Posterior cingulate gyrus (tissue), 11 donors: ENCODE measurements at places on chromosomes 11 and 22.
A peak's percentile ranks its signal among the peaks of the same experiment; 100 is the strongest.

DNA sequence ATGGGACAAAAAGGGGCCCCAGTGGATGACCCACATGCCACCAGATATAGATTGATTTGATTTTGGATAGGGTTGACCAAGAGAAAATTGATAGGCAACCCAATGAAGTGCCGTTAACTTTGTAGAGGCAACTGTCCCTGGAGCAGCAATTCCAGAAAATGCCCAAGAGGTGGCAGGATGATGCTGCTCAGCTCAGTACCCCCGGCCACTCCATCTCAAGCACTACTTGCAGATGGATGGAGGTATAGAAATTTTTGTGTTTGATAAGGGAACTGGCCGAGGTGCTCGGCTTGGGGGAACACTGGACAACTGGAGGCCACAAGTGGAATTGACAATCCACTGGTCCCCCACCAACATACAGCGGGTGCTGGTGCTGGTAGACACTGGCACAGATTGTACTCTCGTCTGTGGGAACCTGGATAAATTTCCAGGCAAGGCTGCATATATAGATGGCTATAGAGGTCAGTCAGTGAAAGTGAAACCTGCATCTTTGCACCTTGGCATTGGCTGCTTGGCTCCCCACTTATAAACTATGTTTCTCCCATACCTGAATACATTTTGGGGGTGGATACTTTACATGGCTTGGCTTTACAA, 86.3 kb downstream of the CCDC83 start:
- DNase-seq = peak; percentile 94

GRCh38 chr11:103344886-103345285, 235.7 kb downstream of the DYNC2H1 start:
- DNase-seq = no peak

GRCh38 chr11:36014898-36015665, 71.2 kb downstream of the LDLRAD3 start:
- DNase-seq = no peak

DNA sequence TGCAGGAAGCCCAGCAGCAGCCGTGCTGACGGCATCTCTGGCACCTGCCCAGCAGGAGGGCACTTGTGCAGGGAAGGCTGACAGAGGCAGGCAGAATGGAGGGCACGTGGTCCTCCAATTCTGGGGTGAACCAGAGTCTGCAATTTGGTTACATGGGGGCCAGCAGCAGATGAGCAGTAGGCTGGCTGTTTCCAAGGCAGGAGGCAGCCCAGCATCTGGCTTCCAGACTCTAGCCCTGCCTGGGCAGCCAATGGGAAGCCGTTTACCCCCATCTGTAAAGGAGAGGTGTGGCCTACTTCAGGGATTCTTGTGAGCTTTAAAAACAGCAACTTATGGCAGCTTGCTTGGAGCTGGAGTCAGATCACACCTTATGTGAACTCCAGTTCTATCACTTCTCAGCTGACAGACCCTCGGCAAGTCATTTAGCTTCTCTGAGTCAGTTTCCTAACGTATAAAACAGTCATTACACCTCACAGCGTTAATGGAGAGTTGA, 27.9 kb upstream of the RASL10A start:
- DNase-seq = peak; percentile 70

GRCh38 chr11:68406324-68407313, 53.9 kb upstream of the PPP6R3 start:
- DNase-seq = no peak

- no peak for DNase-seq
These were observed 303.1 kb upstream of the CHORDC1 start for GRCh38 chr11:90525962-90526361.

GRCh38 chr22:30195245-30196140, 51.1 kb downstream of the LIF start:
- DNase-seq = no peak

- DNase-seq = no peak
These were observed 5.6 kb downstream of the CSTPP1 start for GRCh38 chr11:46942172-46942571.

DNA sequence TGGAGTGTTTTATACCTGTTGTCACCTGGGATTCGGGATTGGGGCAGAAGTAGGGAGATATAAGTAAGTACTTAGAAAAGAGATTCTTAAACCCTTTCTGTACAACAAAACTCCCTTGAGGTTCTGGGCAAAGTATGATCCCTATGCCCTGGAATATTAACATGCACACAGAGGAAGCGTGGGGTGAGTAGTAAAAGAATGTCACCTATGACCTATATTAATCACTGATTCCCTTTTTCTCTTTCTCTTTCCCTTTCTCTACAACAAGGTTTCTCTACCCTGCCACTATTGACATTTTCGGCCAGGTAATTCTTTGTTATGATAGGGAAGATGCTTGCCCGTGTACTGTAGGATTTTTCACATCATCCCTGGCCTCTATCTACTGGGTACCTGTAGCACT, 209.7 kb upstream of the PLET1 start:
- DNase-seq = no peak

DNA sequence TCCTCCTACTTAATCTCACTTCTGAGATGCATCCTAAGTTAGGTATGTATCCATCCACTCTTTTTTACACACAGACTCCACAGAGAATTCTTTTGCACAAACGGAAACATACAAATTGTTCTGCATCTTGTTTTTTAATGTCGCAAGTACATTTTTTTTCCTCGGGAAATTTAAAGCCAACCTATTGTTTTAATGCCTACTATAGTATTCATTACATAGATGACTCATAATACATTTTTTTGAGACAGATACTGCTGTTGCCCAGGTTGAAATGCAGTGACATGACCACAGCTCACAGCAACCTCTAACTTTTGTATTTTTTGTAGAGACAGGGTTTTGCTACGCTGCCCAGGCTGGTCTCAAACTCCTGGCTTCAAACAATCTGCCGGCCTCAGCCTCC, 90.8 kb upstream of the TMEM45B start:
- DNase-seq = no peak

DNA sequence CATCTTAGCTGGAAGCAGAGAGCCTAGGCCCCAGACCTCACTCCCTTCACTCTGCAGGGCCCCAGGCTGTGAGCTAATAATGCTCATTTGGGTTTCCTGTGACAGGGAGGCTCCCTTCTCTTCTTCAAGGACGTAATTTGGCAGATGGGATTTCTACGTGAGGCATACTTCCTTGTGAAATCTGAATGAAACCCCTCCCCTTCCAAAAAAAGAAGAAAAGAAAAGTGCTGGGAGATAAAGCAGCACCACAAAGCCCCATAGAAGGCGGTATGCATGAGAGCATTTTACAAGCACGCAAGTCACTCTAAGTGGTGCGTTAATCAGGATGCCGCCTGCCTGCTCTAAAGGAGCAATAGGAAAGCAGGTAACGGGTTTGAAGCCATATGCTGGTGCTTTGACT, 5.7 kb downstream of the P2RX3 start:
- DNase-seq = no peak

DNA sequence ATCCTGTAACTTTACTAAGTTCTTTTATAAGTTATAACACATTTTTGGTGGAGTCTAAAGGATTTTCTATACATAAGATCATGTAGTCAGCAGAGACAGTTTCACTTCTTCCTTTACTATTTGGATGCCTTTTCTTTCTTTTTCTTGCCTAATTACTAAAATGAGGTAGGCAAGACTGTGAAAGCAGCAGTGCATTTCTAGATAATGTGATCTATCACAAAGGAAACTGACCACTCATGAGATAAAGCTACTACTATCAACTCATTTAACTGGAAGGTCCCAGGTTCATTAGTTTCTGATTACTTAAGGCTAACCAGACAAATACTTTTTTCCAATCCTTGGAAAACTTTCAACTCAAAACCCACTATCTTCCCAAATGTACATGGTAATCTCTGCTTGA, 196.2 kb upstream of the E2F8 start:
- no peak for DNase-seq

DNA sequence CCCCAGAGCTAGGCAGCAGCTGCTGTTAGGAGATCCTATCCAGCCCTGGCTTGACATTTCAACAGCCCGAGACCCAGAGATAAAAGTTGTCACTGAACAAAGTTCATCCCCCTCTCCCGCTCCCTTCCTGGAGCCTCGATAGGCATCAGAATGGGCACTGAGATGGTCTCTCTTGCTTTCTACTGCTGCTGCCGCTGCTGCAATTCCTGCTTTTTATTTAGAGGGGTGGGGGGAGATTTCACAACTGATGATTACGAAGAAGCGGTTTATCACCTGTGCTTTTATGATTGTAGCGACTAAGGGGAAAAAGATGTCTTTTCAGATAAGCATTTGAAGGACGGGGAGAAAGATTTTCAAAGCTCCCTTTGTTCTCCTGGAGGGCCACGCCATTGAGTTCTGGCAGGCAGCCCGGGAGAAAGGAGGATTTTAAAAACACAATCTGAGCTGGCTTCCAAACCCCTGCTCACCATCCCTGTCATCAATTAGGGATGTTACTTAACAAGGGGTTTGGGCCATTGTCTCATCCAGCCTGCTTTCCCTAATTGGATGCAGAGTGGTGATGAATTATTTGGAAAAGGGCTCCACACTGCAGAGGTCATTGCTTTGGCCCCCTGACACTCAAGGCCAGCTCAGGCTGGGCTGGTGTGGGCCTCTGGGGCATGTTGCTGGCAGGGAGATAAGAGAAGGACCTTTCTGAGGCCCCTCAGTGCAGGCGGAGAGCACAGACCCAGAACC, 344.7 kb downstream of the BUD13 start:
- no peak for DNase-seq

DNA sequence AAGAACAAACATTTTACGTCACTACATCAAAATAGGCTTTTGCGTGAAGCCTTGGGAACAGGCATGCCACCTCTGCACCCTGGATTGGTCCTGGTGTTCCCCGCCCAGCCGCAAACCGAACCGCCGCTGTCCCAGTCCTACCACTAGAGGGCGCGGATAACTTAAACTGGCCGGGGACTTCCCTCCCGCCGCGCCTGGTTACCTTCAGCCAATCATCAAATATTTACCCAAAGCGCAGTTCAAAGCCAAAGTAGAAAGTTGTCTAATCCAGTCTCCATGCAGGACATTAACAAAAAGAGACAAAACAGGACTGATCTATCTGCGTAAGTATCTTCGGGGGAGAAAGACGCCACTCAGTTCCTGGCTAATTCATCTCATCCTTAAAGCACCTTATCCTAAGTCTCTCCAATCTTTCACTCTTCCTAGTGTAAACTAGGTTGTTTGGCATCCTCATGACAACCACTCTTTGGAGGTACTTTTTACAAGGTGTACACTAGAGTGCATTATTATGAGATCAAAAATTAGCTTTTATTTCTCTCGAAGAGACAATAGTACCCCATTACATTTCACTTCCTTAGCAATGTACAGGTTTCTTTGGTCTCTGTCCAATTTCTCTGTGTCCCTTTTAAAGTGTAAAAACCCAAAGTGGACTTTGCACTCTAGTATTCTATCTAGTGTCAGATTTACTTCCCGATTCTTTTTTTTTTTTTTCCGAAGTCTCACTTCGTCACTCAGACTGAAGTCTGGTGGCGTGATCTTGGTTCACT, 3.9 kb upstream of the CRY2 start:
- DNase-seq = peak; percentile 97

- no peak for DNase-seq
These were observed 102.6 kb downstream of the TBC1D22A start for GRCh38 chr22:46865052-46865434.

DNA sequence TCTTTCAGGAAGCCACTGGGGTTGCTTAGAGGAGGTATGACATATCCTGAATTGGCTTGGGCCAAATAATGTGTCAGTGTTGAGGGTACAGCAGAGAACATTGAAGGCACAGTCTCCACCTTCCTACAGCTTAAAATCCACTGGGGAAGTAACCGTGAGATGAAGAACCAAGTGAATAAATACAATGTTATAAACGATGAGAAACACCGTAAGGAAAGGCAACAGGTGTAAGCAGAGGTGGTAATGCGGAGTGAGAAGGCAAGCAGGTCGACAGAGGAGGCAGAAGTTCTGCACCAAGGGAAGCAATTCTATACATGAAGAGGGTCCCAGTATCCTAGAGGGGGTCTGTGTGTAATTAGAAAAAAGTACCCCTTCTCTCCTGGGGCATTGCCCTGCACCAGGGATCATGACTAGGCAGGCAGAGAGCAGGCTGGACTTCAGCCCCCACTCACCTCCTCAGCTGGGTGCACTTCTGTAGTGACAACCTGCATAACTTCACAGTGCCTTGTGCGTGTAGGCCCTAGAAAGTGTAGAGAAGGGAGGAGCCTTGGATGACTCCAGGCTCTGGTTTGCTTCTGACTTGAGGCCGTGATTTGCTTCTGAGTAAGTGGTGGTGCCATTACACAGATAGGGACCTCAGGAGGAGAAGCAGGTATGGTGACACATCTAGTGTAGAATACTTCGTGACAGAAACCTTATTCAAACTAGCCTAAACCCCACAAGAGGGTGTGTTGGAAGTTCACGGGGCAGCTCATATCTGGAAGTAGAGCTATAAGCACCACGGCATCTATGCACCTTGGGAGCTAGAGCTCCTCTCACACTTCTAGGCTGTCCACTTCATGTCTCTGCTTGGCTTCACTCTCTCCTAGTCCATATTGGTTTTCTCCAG, 4.9 kb downstream of the MYOD1 start:
- no peak for DNase-seq

DNA sequence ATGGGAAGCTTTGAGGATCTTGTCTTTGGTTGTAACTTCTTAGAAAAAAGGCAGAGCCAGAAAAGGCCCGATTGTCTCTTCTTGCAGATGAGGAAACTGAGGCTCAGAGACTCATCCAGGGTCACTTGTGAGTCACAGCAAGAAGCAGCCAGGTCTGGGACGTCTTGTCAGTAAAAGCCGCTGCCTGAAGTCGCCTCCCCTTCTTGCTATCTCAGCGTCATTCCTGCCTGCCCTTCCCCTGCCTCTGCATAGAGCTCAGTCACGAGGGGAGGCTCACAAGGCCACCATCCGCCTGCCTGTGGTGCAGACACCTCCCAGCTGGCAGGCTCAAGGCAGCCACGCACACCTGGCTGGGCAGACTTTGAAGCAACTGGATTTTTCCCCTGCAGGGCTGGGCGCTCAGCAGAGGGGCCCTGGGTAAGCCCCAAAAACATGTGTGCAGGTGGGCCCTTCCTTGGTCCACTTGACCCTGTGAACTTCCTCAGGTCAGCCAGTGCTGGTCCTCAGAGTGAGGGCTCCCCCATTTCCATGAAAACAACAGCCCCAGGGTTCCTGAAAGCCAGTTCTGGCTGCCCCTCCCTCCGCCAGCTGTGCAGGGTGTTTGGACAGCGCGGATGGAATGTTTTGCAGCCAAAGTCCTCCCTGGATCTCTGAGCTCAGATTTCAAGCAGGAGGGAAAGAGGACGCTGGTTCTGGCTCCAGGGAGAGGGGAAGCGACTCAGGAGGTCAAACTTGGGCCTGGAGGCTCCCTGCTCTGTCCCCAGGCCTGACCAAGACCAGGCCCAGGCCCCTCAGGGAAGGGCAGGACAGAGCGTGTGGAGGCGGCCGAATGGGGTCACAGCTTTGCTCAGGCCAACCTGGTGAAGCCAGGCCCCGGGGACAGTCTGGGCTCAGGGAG, 6.0 kb upstream of the RAB3IL1 start:
- DNase-seq = no peak

- no peak for DNase-seq
These were observed 15.7 kb upstream of the MYEOV start for GRCh38 chr11:69278091-69278867.

DNA sequence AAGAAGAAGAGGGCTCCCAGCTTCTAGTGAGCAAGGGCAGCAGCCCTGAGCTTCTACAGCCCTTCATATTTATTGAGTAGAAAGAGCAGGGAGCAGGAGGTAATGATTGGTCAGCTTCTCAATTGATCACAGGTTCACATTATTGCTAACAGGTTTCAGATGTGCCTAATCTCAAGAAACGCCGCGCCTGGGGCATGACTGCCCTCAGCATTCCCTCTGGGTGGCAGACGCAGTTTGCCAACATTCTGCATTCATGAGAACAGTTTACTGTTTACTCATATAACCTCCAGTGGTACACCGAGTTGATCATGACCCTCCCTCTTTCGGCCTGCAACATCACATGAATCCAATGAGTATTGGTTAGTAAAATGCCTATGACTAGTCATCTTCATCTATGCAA, 4.7 kb upstream of the ZNF74 start:
- no peak for DNase-seq

GRCh38 chr11:76225122-76225611, 18.9 kb upstream of the WNT11 start:
- DNase-seq = peak; percentile 80
